MV-4-11 (cell line): ENCODE measurements at places on chromosomes 5 and 9.
A peak's percentile ranks its signal among the peaks of the same experiment; 100 is the strongest.

DNA sequence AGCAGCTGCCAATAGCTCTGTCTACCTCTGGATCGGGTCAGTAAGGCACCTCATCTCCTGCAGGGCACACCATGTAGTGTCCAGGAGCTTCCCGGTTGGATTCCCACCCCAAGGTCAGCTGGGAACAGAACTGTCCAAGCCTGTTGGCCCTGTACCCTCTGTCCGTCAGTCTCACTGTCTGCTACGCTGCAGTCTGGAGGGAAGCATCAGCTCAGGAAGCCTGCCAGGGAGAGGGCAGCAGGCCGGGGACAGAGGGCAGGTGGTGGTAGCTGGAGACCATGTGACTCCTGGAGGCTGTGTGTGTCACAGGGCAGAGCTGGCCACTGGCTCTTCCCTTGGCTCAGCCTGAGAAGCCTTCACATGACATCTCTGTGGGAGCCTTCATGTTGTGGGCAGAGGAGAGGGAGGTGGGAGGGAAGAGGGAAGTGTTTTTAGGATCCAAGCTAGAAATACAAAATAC is 134.5 kb downstream of the SEC61B start:
- DNase-seq, result peak; percentile 14

- DNase-seq, result no peak
These were observed 277.8 kb upstream of the FBXL7 start for GRCh38 chr5:15222156-15222555.

DNA sequence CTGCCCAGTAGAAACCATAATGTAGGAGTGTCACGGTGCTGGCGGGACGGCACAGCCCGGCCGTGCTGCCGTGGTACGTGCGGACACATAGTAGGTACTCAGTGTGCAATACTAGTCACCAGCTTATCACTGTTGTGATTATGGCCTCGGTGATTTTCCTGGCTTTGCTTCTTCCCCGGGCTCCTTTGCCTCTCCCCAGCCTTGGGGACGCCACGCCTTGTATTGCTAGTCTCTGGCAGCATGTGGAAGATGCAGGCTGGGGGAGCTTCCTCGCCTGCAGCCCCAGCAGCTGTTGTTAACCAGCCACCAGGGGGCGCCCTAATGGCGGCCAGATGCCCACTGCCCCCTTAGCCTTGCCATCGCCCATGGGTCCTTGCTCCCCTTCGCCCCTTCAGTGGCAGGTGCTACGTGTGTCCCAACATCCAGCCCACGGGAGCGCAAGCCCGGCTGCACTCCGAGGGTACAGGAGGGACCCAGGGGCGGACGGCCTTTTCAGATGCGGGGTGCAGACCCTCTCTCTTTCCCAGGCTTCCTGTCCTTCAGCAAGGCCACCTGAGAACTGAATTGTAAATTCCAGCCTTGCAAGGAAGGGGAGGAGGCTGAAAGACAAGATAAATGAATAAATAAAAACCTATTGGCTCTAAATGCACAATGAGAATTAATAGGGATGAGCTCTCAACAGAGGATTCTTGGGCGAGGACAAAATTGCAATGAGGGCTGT is 8.0 kb downstream of the NTNG2 start:
- peak; percentile 34 for DNase-seq

- DNase-seq, result no peak
These were observed 480.2 kb downstream of the RASEF start for GRCh38 chr9:82582693-82583092.

DNA sequence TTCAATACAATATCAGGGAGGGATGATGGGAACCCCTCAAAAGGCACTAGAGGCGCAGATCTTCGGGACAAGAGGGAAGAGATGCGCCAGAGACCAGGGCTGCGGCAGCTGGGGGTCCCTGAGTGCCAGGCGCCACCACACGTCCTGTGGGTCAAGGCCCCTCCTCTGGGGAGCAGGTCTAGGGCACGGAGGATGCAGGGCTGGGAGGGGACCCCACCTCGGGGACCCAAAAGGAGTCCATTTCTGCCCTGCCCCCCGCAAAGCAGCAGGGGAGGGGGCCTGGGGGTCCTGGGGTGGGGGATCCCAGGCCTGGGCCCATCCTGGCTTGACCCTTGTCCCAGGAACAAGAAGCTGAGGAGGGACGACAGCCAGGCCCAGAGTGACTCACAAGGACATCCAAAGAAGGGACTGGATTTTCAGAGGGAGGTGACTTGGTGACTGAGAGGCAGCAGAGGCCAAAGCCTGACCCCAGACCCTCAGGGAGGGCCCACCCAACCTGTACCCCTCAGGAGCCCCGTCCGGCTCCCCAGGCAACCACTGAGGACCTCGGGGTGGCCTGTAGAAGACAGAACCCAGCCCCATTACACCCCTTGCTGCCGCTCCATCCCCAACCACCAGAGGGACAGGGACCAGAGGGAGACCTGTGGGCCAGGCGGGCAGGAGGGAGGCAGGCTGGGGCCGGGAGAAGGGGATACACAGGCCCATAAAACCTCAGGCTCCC is 54.2 kb downstream of the LRSAM1 start:
- DNase-seq, result peak; percentile 16
